ENCODE measurements at places on chromosomes 7 and 10.

GRCh38 chr10:132660385-132660784 lies 122.8 kb downstream of the INPP5A start:
- no peak for DNase-seq

DNA sequence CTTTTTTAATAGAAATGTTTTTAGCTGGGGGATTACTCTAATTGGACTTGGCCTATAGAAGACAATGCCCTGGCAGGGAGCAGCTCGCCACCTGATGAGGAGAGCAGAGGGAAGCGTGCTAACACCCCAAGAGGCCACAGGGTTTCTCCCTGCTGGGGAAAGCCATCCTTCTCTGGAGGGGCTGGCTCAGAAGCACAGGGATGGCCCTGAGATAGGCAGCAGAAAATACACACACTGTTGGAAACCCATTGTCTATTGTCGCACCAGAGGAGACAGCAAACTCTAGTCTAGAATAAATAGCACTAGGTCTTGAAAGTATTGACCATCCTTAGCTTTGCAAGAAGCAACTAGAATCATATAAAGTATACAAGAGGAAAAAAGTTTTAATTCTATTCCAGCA lies 5.4 kb downstream of the COBL start:
- DNase-seq: no peak

- DNase-seq: no peak
Measured at GRCh38 chr7:124992851-124993562, 63.4 kb upstream of the POT1 start.

DNA sequence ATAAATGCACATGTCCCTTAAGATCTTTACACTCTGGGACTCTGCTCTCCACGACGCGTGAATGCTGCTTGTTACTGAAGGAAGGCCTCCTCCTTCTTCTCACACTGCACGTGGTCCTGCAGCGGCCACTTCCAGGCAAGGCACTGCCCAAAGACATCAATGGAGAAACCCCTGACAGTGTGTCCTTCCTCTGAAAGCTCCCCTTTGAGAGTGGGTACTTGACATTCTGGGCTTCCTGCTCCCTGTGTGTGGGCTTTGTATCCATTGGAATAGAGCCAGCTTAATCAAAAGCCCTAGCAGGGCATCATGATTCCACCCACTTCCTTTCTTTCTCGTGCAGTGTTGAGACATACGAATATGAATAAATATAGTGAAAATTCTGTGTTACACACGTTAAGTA lies 69.7 kb upstream of the STK17A start:
- peak; percentile 72 for DNase-seq

DNA sequence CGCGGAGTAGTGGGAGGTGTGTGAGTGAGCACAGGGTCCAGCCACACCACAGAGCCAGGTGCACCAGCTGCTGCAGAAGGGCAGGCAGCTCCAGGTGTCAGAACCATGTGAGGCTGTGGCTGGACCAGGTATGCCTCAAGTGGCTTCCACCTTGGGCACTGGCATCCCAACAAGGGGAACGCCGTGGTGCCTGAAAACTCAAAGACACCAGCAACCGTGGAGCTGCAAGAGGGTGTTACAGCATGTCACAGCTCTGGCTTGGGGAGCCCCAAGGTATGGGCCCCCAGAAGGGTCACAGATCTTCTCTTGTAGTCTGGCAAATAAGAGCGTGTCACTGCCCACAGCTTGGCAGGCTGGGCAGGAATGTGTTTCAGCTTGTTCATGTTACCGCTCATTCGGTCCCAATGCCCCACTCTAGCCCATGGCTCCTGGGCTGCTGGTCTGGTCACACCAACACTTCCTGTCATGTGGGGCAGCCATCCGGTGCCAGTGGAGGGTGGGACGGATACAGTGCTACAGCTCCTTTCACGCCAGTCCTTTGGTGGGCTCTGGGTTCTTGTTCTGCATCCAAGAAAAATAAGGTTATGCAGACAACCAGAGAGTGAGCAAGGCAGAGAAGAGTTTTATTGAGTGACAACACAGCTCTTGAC lies 29.8 kb downstream of the STRA8 start:
- no peak for DNase-seq

DNA sequence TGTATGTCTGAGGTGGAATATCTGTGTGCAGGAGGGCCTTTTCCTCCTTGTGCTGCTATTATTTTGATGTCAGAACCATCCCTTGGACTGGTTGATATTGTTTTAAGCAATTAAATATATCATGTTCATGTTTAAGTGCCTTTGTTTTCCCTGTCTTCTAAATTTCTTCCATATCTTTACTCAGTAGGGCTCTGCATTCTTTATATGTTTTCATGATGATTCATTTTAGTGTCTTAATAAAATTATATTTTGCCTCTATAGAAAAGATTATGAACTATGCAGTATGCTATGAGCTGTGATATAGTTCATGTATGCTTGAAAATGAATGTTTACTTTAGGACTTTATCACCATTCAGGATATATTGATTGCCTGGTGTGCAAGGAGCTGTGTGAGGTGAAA lies 34.8 kb downstream of the AHR start:
- no peak for DNase-seq

GRCh38 chr10:88764110-88764509 lies 4.3 kb downstream of the LIPN start:
- no peak for DNase-seq

DNA sequence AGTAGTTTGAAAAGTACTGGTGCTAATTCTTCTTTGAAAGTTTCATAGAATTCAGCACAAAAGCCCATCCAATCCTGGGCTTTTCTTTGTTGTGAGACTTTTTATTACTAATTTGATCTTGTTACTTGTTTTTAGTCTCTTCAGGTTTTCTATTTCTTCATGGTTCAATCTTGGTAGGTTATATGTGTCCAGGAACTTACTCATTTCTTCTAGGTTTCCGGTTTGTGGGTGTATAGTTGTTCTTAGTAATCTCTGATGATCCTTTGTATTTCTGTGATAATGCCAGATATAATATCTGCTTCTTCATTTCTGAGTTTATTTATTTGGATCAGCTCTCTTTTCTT lies 147.5 kb downstream of the RTKN2 start:
- DNase-seq: no peak

GRCh38 chr10:18158773-18159265 lies 18.6 kb downstream of the CACNB2 start:
- no peak for DNase-seq

DNA sequence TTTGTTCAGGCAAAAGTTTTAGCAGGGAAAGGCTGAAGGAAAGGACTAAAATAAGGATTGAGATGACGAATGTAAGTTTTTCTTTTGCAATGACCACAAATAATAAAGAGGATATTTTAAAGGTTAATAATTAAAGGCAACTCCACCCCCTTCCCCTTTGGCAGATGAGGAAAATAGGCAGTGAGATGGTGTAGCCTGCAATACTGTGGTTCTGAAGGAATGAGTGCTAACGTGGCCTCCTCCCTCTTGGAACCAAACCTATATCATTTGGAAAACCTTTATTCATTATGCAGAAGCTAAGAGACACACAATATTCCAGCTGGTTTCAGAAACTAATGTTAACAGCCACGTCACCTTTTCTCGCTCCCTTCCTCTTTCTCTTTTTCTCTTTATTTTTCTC lies 70.9 kb upstream of the COL1A2 start:
- DNase-seq: no peak

GRCh38 chr10:90204956-90205314 lies 503.5 kb downstream of the KIF20B start:
- DNase-seq: no peak

DNA sequence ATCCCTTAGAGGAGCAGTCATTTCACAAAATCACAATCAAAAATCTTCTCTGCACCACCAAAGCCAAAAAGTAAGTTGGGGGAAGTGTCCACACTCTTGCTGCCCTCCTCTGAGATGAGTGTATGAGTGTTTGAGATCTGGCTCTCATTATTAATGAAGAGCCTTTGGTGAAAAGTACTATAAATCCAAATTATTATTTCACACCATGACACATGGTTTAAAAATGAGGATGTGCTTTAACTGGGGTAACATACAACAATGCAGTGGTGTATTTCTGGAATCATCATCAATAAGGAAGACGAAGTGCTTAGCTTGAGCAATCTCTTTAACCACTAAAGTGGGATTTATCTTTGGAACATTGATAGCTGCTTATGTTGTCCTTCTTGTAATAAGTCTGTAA lies 114.2 kb upstream of the ADAM12 start:
- no peak for DNase-seq

DNA sequence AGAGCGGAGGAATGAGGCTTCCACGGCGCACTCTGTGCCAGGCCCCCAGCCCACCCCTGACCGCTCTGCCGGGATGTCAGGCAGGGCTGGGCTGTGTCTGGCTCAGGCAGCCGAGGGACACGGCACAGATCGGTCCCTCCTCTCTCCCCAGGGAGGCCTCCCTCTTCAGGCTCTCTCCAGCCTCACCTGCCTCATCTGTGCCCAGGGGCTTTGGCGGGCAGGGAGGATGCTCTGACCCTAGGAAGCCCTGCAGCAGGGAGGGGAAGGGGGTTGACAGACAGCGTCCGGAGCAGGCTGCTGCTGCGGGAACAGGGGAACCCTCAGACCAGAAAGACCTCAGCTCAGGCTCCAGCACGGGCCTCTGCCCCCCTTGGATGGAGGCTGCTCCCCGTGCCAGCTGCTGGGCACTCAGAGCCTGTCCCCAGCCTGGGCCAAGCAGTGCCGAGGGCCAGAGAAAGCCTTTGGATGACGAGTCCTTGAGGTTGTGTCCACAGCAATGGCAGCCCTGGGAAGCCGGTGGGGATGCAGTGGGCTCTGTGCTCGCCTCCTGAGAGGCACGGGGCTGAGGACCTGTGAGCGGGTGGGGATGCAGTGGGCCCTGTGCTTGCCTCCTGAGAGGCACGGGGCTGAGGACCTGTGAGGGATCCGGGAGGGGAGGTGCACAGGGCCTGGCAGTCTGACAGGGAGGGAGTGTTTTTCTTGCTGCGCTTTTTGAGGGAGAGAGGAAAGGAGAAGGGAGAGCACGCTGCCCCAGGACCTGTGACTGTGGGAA lies 66.9 kb downstream of the FOXL3 start:
- no peak for DNase-seq

DNA sequence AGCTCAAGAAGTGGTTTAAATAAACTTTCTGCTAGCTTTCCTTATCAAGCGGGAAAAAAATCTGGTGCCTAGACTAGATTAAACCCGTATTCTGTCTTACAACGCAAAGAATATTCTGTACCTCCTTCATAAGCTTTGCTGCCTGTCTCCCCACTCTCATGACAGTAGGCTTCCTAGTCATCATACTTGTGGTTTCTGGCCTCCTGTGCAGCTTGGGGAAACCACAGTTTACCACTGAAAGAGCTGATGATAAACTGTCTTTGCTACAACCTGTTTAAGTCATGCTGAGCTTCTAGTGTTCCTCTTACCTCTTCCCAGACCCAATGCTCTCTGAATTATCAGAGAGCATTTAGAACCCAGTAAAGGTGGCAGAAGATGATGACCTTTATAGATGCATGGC lies 55.0 kb downstream of the PODXL start:
- DNase-seq: no peak

- DNase-seq: no peak
Measured at GRCh38 chr7:2196381-2197378, 36.1 kb downstream of the MAD1L1 start.

- DNase-seq: peak; percentile 60
Measured at GRCh38 chr10:22992621-22993020, 64.8 kb downstream of the ARMC3 start.

GRCh38 chr10:48934672-48935501 lies 4.8 kb downstream of the LRRC18 start:
- DNase-seq: no peak

- no peak for DNase-seq
Measured at GRCh38 chr7:73870041-73870492, 9.1 kb downstream of the TMEM270 start.

GRCh38 chr7:155351120-155351870 lies 53.6 kb downstream of the INSIG1 start:
- no peak for DNase-seq

- no peak for DNase-seq
Measured at GRCh38 chr7:116534790-116535189, 10.0 kb downstream of the CAV1 start.

DNA sequence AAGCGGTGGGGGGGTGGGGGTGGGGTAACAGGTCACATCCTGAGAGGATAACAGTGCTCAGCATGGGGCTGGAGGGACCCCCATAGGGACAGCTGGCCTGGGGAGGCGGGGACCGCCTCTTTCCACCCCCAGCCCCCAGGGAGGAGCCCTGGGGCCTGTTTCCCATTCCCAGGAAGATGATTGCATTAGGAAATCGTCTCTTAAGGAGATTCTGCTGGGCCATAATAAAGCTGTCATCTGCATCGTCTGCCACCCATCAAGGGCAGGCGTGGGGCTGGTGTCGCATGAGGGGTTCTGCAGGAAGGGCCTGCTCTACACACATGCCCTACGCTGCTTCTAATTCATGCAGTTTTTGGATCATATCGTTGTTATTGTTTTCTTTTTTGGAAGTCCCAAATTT lies 17.2 kb downstream of the RET start:
- DNase-seq: no peak

DNA sequence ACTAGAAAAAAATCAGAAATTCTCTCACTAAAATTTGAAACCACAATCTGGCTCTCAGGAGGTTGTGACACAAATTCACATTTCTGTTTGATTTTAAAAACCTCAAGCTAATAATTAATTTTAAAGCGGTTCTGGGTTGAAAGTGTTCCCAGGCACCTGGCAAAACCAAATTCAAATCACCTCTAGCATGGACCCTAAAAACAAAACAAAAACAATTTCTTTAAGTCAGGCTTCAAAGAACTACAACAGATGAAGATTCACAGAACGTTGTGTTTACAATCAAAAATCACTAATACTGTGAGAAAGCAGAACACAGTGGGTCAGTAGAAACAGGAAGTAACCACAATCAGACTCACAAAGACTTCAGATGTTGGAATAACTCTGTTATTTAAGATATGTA lies 7.2 kb upstream of the RELN start:
- no peak for DNase-seq

GRCh38 chr10:35752469-35753461 lies 110.7 kb upstream of the FZD8 start:
- DNase-seq: no peak

GRCh38 chr10:21753497-21754270 lies 219.7 kb downstream of the MLLT10 start:
- no peak for DNase-seq

- DNase-seq: no peak
Measured at GRCh38 chr10:97022616-97023015, 163.1 kb downstream of the SLIT1 start.

DNA sequence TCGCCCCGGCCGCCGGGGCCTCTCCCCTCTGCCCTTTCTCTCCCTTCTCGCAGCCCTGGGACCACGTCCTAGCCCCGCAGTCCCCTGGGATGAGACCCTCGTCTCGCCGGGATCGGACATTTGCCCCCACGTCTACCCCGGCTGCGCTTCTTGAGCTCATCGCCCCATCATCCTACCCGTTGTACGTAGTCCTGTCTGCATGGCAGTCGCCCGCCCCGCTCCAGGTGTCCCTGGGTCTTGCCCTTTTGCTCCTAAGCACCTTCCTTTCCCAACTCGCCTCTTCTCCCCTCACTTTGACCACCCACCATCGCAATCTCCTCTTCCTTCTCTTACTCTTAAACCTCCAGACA lies 582 bp downstream of the TPST1 start:
- no peak for DNase-seq

GRCh38 chr7:13532028-13532753 lies 457.3 kb downstream of the ETV1 start:
- peak; percentile 35 for DNase-seq

- no peak for DNase-seq
Measured at GRCh38 chr10:126844406-126844805, 60.8 kb upstream of the DOCK1 start.

GRCh38 chr7:94030634-94031033 lies 26.5 kb upstream of the BET1 start:
- DNase-seq: no peak

- no peak for DNase-seq
Measured at GRCh38 chr7:33632840-33633525, 272.4 kb upstream of the BMPER start.
